ENCODE measurements at places on chromosomes 6 and 20.

GRCh38 chr6:36032261-36032660 is 4.7 kb downstream of the MAPK14 start:
- DNase-seq = no peak

DNA sequence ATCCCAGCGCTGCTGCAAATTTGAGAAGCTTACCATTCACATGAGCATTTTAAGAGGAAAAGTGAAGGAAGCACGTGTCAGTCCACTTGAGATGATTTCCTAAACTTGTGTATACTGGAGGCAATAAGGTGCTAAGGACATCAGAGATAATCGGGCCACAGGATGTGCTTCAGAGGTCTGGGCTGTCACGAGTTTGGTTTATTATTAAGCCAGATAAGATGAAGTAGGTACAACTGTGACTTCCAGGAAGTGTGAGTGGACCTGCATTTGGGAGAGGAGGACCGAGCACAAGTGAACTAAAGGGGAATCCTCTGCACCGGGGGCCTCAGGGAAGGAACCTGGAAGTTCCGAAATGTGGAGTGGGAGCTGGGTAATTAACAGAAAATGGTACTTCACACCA is 1.4 kb downstream of the SAMD5 start:
- no peak for DNase-seq

- no peak for DNase-seq
These were observed 177.6 kb downstream of the MAFB start for GRCh38 chr20:40511478-40511877.

GRCh38 chr20:3828798-3829197 is 8.5 kb downstream of the AP5S1 start:
- DNase-seq = no peak

DNA sequence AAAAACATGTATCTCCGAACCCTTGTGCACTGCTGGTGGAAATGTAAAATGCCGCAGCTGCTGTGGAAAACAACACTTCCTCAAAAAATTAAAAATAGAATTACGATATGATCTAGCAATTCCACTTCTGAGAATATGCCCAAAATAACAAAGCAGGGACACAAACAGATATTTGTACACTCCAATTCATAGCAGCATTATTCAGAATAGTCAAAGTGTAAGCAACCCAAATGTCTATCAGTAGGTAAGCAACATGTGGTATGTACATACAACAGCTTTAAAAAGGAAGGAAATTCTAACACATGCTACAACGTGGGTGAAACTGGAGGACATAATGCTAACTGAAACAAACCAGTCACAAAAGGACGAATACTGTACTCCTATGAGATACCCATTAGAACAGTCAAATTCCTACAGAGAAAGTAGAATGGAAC is 5.7 kb upstream of the RAB5IF start:
- DNase-seq = no peak

All from HL-60 (cell line).